ENCODE measurements at places on chromosomes 6 and 20. TPM values are rescaled to one million over a fixed set of nuclear protein-coding genes. Genes with fewer than 3 reads are reported as not detected.

CNKSR3 gene
- 27.4 TPM for polyA plus RNA-seq

ZBTB9 gene
- polyA plus RNA-seq, result 5.0 TPM

SLC12A5 gene
- 3.1 TPM for polyA plus RNA-seq

MMP24OS gene
- 60.1 TPM for polyA plus RNA-seq

KIZ gene
- 11.7 TPM for polyA plus RNA-seq

BPI gene
- 0.66 TPM for polyA plus RNA-seq
